Astrocyte (in vitro differentiated cells and primary cell): ENCODE measurements at places on chromosomes 5 and 9. TPM values are rescaled to one million over a fixed set of nuclear protein-coding genes. Genes with fewer than 3 reads are reported as not detected.

Gene EIF4E1B
- not detected in 2 replicates for total RNA-seq

Gene ADRA1B
- total RNA-seq, result 1.4 and 1.9 TPM in 2 replicates

Gene IFNA2
- not detected in 2 replicates for total RNA-seq

Gene PDLIM7
- total RNA-seq, result 590 and 591 TPM in 2 replicates

DNA sequence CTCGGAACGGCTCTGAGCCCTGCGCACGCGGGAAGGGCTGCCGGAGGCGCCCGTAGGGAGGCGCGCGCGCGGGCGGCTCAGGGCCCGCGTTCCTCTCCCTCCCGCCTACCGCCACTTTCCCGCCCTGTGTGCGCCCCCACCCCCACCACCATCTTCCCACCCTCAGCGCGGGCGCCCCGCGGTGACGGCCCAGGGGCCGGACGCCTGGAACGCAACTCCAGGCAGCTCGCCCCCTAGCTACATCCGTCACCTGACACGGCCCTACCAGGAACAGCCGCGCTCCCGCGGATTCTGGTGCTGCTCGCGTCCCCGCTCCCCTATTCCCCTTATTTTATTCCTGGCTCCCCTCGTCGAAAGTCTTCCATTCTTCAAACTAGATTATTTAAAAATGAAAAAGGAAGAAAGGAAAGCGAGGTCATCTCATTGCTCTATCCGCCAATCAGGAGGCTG, at the start of gene CDKN2B-AS1:
TSS of gene CDKN2B-AS1 (plus strand) at position 236 of the 450 bp plus-strand sequence.
- H3K27ac ChIP-seq, result peak within 1 kb of the TSS; percentile 93
- peak within 1 kb of the TSS; percentile 90 for H3K4me3 ChIP-seq
- H3K36me3 ChIP-seq, result no peaks in the 10 kb centered on the region
- no peaks in the 10 kb centered on the region for H3K27me3 ChIP-seq

GRCh38 chr5:15664961-15665360, 165.0 kb downstream of the FBXL7 start:
- H3K27me3 ChIP-seq, result no peaks in the 10 kb centered on the region
- no peak overlapping the region for H3K27ac ChIP-seq
- no peak overlapping the region for H3K4me3 ChIP-seq

DNA sequence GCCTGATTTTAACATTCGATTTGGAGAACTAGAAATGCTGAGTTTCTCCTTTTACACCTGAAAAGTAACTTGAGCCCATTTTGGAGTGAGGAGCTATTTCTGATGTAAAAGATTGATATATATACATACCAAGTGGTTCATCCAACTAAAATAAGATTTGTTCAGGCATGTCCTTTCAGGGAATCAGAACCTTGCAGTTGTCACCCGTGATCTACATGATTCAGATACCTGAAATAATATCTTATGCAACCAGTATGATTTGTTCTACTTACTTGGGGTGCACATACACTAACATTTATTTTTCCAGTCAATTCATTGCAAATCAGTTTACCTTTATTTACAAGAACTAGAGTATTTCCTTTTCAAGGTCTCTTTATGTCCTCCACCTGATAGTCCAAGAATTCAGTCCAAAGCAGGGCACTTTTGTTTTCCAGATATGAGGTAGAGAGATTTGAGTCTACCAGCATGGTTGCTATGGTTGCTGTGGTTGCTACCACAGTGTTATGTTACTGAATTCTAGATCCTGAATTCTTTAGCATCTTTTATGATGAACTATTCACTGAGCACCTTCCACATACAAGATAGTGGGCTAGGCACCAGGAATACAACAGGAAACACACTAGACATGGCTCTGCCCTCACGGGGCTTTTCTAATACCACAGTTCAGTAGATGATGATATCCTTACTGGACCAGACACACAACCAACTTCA, 49.3 kb downstream of the CCL28 start:
- no peak for DNase-seq
- no peak overlapping the region for H3K4me3 ChIP-seq
- H3K27ac ChIP-seq, result no peak overlapping the region
- no peaks in the 10 kb centered on the region for H3K36me3 ChIP-seq

- no peak for DNase-seq
- no peak overlapping the region for H3K27ac ChIP-seq
- H3K27me3 ChIP-seq, result no peaks in the 10 kb centered on the region
- H3K36me3 ChIP-seq, result no peaks in the 10 kb centered on the region
- no peaks in the 10 kb centered on the region for H3K4me1 ChIP-seq
These were observed 28.8 kb downstream of the PPIC start for GRCh38 chr5:123007754-123008153.

DNA sequence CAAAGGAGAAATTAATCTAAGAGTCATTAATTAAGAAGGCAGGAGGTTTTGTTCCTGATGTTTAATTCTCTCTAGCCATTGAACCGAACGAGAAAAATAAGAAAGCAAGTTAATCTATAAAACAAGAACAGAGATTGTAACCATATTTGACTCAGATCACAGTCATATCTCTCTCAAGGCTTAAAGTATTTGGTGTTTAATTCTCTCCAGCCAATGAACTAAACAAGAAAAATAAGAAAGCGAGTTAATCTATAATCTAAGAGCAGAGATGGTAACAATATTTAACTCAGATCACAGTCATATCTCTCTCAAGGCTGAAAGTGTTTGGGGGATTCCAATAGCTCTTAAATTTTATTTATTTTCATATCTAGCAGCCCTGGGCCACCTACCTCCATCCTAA, 74.4 kb upstream of the SHISAL2B start:
- no peak overlapping the region for H3K27ac ChIP-seq
- no peak for DNase-seq
- no peaks in the 10 kb centered on the region for H3K36me3 ChIP-seq
- no peaks in the 10 kb centered on the region for H3K4me1 ChIP-seq

DNA sequence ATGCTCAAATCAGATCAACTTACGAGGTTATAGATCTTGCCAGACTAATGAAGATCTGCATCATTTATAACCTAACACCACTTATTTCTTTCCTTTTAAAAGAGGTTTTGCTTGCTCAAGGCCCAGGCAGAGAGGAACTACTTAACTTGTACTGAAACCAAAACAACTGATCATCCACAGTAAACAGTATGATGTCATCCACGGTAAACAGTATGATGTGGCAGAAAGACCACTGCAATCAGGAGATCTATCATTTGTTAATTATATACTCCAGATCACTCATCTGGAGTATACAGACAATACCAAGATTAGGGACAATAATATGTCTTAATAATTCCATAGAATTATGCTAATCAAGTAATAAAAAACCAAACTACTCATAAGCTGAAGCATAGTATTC, 116.8 kb downstream of the ADAMTS6 start:
- H3K4me3 ChIP-seq, result no peak overlapping the region
- H3K36me3 ChIP-seq, result peaks cover 9% of the 10 kb centered on the region
- no peak overlapping the region for H3K27ac ChIP-seq
- DNase-seq, result peak; percentile 12
- no peaks in the 10 kb centered on the region for H3K27me3 ChIP-seq
- no peaks in the 10 kb centered on the region for H3K4me1 ChIP-seq
